Amniotic stem cell (primary cell): ENCODE measurements at places on chromosomes 12 and 14.

DNA sequence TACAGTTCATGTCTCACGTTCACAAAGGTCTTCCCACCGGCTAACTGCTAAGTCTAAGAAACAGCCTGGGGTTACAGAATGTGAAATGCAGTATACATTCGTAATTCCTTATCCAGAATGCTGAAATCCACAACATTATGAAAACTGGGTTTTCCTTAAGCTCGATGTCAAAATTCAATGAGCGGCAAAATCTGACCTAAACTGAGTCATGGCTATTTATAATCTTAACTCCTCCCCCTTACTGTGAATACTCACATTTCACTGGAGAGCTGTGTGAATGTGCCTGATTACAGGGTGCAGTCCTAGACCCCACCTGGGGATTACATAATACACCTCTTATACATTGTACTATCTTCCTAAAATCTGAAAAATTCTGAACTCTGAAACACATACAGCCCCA lies 35.3 kb downstream of the STX2 start:
- no peak for DNase-seq

DNA sequence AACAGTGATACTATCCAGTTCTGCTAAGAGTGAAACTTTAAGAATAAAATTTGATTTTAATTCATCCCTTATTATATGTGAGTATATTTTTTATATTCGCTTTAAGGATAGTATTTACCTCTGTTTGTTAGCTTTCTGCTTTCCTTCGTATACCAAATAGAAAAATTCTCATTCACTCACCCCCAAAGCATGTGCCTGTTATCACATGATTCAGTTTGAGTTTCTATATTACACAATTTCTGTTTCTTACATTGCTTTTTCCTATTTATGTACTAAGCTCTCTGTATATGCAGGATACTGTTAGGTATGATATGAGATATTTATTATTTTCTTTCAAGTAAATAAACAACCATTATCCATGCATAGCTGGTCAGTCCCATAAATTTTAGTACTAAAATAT lies 275.2 kb downstream of the FBXL14 start:
- DNase-seq = no peak

DNA sequence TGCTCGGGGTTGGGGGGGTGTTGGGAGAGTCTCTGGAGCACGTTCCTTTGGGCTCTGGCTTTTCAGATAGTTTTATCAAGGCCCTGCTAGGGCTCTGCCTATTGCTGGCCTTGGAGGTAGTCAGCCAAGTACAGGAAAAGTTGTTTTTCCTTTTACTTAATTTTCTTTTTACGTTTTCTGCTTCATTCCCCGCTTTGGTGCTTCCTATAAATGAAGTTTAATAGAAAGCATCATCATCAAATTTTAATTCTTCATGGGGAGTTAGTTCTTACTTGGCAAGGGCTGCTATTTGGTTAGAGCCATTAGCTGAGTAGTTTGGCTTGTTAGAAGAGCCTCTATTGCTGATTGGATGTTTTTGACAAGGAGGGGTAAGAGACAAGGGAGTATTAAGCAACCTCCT lies 15.1 kb upstream of the ADAM21 start:
- no peak for DNase-seq

- DNase-seq = no peak
Observed at GRCh38 chr14:99257122-99257672, 14.8 kb downstream of the BCL11B start.

- DNase-seq = peak; percentile 93
Observed at GRCh38 chr12:98593351-98594049, at the start of gene SLC25A3. TSS of gene SLC25A3 (plus strand) at chr12:98593686. CDS start at chr12:98593979, 293 bp downstream.

GRCh38 chr12:13000925-13001774 lies 1.1 kb upstream of the HEBP1 start:
- DNase-seq = no peak

GRCh38 chr14:79318371-79318770 lies 892.9 kb downstream of the DIO2 start:
- no peak for DNase-seq

GRCh38 chr12:88638388-88638787 lies 58.1 kb upstream of the KITLG start:
- no peak for DNase-seq
